ENCODE measurements at places on chromosomes 13 and 19.

GRCh38 chr13:21089830-21090229 is 28.4 kb upstream of the LATS2 start:
- no peak for DNase-seq

- peak; percentile 73 for DNase-seq
These were observed 7.5 kb upstream of the LIN7B start for GRCh38 chr19:49106648-49107135.

GRCh38 chr13:105763851-105764250 is 771.6 kb downstream of the EFNB2 start:
- no peak for DNase-seq

GRCh38 chr19:47699360-47699917 is 13.8 kb upstream of the EHD2 start:
- peak; percentile 70 for DNase-seq

GRCh38 chr13:108495646-108496361 is 133.6 kb upstream of the MYO16 start:
- no peak for DNase-seq

DNA sequence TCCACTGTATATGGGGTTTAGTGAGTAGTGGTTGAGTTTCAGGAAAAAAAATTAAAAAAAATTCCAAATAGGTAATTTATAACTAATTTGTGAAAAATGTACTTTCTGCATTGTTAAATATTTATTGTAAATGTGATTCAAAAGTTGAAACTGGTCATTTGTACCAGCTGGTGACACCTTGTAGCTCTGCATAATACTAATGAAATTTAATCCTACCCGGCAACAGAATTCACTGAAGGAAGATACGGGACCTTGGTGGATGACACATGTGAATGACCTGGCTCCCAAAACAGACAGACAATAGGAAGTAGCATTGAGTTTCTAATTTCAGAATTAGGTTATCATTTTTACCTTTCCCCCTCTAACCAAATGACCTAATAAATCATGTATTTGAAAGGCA is 73.8 kb downstream of the SLITRK6 start:
- DNase-seq, result no peak

DNA sequence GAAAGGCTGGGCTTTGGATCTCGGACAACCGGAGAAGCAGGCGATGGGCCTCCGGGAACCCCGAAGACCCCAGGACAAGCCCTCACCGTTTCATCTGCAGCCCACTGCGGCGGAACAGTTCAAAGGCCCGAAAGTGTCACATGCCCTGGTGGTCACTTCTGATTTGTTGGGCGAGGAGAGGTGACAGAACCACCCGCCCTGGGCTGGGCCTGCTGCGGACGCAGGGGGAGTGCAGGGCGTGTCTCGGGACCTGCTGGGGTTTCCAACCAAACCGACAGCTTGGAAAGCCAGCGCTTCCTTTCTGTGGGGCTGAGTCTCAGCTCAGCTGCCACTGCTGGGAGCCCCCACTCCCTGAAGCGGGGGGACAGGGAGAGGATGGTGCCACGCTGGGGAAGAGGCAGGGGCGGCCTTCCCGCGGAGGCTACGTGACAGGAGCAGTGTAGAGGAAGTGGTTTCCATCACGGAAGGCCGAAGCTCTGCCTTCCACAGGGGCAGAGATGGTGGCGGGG is 22.8 kb upstream of the ZBTB7A start:
- peak; percentile 74 for DNase-seq

DNA sequence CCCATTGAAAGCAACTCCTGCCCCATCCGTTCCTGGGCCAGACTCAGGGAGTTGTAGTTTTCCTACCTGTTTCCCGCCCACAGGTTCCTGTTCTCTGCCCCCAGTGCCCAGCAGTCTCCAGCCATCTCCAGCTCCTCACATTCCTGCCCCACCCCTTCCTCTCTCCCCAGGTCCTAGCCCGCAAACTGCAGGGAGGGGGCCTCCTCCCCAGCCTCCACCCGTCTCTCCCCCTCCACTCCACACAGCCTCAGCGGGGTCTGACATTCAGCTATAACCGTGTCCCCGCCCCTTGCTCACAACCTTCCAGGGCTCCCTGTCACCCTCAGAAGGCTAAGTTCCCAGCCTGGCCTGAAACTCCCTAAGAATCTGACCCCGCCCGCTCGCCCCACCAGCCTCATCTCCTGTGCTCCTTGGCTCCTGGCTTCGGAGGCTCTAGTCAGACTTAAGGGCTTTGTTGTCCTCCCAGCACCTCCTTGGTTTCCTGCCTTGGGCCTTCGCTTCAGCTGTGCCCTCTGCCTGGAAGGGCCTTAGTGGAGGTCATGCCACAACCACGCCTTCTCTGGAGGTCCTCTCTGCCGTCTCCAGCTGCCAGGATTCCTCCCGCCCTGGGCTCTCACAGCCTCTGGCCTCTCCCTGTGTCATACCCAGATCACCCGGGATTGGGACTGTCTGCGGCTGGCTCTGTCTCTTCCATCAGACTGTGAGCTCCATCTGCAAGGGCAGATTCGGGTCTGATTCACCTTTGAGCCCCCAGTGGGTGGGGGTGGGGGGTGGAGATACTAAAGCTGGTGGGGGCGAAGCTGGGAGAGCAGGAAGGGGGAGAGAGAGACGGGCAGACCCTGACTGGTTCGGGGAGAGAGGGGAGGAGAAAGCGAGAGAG is 5.1 kb upstream of the SPACA6 start:
- DNase-seq, result no peak

- DNase-seq, result no peak
These were observed 3.0 kb downstream of the TOMM40 start for GRCh38 chr19:44894052-44894400.

- DNase-seq, result no peak
These were observed 25.9 kb downstream of the SPRY2 start for GRCh38 chr13:80314711-80315653.

- DNase-seq, result no peak
These were observed 254.7 kb upstream of the SGCG start for GRCh38 chr13:22925881-22926747.

DNA sequence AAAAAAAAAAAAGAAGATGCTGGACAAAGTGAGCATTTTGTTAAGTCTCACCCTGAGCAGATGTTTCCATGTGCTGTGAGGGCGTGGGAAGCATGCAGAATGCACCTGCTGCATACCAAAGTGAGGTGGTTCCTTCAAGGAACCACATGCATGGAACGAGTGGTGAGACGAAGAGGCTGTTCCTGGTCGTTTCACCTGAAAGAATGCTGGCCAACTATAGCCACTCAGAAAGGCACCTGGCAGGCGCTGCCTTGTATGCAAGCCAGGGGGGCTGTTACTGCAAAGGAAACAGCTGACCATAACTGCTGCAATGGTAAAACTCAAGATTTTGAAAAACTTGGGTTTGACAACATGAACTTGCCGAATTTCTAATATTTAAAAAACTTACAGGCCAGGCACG is 14.7 kb downstream of the MIER2 start:
- no peak for DNase-seq

GRCh38 chr13:90742381-90742780 is 605.1 kb upstream of the MIR17HG start:
- DNase-seq, result no peak

DNA sequence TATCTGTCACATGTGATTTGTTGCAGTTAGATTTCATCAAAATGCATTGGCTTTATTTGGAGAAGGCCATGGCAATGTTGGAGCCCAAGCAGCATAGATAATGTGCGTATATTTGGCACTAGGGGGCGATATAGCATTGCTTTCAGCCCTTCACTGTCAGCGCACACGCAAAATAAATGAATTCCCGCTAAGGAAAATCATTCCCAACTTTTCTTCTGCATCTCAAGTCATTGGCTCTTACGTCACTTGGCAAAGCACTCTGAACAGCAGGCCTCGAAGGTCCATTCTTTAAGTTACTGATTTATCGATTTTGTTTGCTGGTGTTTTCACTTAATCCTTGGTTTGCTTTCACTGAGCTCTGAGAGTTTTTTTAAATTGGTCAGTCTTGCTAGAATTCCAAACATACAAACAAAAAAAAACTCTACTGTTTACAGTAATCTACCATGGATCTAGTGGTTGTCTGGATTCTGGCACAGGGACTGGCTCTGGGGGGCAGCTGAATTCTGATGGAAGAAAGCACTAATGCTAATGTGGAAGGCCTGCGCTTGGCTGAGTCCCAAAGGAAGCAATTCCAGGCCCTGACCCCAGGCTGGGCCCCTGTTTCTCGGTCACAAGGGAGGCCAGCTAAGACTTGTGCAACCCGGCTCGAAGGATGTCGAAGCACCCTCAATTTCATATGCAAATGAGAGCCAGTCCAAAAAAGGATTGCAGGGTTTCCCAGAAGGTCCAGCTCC is 97.7 kb upstream of the IPO5 start:
- DNase-seq, result peak; percentile 10

DNA sequence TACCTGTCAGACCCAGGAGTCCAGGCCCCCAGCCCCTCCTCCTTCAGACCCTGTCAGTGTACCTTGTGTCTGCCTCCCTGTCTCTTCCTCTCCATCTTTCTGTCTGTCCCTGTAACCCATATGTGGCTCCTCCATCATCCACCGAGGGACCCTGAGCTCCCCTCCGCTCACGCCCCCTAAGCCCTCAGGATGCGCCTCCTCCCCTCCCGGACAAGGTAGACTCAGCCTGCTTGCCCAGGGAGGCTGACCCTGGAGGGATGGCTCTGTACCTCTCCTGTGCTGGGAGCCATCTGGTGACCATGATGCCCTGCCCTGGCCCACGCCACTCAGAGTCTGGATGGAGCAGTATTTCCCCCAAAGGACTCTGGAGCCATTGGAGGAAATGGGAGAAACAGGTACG is 1.0 kb upstream of the CAPN12 start:
- DNase-seq, result no peak

DNA sequence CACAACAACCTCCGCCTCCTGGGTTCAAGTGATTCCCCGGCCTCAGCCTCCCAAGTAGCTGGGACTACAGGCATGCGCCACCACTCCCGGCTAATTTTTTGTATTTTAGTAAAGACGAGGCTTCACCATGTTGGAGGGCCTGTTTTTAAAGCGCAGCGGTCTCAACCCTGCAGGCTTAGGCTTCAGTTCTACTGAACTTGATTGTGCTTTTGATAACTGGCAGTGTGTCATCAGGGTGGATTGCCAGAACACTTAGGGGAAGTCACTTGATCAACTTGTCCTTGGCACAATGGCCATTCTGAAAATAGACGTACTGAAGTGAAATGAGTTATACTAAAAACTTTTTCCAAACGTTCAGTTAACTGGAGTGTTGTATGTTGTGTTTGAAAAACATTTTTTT is 472.2 kb downstream of the KLF5 start:
- DNase-seq, result no peak

DNA sequence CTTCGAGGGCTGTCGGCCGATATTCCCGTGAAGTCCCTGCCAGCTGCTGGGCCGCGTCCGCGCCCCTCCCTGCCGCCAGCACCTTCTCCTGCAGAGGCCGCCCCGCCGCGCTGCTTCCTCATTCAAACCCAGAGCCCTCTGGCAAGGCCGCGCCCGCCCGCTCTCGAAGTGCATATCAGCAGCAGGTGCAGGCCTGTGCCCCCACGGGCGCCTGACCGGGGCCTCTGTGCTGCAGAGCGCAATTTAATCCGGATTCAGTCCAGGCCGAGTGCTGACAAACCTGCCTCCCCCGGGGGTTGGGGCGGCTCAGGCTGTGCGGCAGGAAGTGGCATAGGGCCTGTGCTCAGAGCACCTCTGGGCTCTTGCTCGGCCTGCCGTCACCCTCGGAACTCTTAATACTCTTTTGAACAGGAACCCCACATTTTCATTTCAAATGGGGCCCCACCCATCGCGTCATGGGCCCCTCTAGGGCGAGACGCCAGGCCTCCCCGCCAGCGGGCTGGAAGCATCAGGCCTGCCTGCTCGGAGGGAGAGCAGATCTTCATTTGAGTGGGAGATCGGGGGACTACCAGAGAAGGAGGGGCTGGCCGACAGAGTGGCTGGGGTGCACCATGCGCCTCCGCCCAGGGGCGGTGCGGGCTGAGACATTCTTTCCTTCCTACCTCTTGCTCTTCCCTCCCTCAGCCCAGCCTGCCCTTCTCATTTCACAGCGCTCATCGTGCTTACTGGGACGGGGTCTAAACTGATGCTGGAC is 125.7 kb downstream of the TNFRSF19 start:
- DNase-seq, result peak; percentile 56

- DNase-seq, result no peak
These were observed 177.0 kb downstream of the DCLK1 start for GRCh38 chr13:35954207-35954560.

DNA sequence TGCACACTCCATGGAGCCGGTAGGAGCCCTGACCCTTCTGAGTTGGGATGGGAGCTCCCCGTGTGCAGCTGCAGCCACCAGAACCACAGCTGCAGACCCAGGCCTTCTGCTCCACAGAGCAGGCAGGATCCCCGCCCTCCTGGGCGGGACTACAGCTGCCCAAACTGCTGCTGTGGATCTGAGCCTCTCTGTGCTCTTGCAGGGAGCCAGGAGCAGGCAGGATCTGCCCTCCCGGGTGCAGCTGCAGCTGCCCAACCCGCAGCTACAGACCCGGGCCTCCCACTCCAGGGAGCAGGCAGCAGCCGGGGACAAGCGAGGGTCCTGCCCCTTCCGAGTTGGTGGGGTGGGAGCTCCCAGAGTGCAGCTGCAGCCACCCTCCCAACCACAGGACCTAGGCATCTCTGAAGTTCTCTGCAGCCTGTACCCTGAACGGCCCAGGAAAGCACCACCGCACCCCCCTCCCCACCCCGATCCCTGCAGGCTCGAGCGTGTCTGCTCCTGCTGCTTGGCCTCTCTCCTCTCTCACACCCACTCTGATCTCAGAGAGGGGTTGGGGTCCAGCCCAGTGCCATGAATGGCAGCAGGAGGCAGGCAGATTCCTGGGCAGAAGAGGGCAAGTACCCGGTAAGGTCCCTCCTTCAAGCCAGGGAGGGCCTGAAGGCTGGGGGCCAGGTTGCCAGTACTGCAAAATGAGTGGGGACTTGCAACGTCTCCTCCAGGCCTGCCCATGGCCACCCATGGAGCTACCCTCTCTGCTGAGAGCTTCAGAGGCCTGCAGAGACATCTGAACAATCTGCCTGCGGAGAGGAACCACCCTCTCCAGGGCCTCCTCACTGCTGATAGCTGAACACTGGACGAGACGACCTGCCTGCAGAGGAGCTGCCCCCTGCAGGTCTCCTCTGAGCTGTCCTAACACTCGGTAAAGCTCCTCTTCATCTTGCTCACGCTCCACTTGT is 16.4 kb upstream of the EMP3 start:
- no peak for DNase-seq

GRCh38 chr19:1871140-1871597 is 7.8 kb upstream of the KLF16 start:
- no peak for DNase-seq

DNA sequence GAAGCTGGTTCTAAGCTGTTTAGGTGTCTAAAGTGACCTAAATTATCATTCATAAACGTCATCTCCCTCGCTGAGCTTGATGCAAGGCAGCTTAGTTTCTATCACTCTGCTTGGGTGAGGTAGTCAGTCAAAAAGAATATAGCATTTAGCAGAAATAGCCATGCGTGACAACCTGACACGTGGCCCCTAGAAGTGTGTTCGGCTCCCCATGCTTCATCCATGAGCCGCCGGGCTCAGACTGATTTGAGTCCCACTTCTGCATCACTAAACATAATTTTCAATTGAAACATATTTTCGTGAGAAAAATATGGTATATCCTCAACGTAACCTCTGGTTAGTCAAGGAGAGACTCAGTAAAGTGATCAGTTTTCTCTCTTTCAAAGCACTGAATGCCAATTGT is 459.8 kb downstream of the IRS2 start:
- no peak for DNase-seq
